NCI-H2171 treated with DMSO at 0.1 percent for 48 hours (cell line): ENCODE measurements at places on chromosomes 2 and 18.
A peak's percentile ranks its signal among the peaks of the same experiment; 100 is the strongest.

- DNase-seq: no peak
Observed at GRCh38 chr2:112973156-112973555, 4.7 kb upstream of the IL36G start.

GRCh38 chr18:27449104-27449503, 264.0 kb upstream of the CHST9 start:
- no peak for DNase-seq

DNA sequence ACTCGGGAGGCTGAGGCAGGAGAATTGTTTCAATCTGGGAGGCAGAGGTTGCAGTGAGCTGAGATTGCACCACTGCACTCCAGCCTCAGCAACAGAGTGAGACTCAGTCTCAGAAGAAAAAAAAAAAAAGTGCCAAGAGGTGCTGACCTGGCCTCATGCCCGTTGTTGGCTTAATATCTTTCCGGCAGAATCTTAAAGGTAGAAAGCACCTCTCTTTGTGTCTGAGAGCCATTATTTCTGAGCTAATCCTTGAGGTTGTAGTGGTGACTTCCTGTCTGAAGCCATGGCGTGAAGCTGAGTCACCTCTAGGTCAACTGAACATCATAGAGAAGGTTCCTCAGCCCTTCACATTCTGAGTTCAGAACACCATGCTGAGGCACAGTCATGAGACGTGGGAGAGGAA, 60.4 kb downstream of the WDSUB1 start:
- DNase-seq: no peak

DNA sequence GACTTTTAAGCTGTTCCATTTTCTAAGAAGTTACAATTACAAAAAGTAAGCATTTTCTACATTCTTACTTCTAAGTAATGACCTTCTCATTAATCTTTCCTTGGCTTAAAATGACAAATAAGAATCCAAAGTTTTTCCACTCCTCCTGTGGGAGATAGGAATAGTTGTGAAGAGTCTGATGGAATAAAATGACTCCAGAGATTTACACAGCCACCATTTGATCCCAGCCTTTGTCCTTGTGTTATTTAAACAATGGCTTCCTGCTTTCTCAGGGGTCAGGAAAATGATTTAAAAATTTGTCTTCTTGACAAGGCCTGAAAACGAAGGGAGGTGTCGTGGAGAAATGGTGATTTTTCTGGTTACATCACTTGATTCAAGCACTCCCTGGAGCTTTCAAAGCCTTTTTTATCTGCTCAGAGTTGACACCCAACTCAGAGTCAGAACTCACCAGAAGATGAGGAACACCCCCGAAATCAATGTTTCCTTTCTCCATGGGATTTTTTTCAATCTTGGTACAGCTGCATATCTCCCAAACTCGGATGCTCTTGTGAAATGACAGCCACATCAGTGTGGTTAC, 106.5 kb downstream of the GALNT3 start:
- DNase-seq: no peak

GRCh38 chr2:120546048-120546864, 189.4 kb upstream of the GLI2 start:
- DNase-seq: peak; percentile 44

GRCh38 chr2:215299337-215299859, 12.5 kb upstream of the ATIC start:
- peak; percentile 91 for DNase-seq

- no peak for DNase-seq
Observed at GRCh38 chr2:206471524-206472062, 28.3 kb downstream of the ADAM23 start.

DNA sequence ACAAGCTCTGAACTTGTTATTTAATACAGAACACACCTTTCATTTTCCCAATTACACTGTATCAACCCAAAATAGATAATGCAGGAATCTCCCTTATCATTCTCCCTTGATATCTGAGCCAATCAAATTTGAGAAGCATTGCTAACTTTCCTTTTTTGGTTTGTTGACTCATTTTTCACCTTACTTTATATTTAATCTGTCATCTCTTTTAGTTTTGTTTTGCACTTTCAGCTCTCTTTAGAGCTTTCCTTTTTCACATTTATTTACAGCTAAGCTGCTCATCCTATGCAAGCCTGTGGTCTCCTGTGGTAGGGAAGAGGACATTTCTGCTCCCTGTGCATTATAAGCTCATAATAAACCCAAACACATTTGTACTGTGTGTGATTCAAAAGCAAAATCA, 50.1 kb downstream of the ITGAV start:
- DNase-seq: no peak

GRCh38 chr2:229221641-229222040, 49.4 kb downstream of the PID1 start:
- DNase-seq: no peak
